Stimulated activated CD4-positive, alpha-beta T cell treated with anti-CD3 and anti-CD28 coated beads, TNF-alpha, amount 100 ng/mL, for 48 hours (primary cell): ENCODE measurements at places on chromosomes 2 and 18.

GRCh38 chr2:146147448-146148012 is 1627.6 kb upstream of the ZEB2 start:
- no peak for DNase-seq

GRCh38 chr2:130316596-130316995 is 26.1 kb upstream of the IMP4 start:
- DNase-seq = no peak

DNA sequence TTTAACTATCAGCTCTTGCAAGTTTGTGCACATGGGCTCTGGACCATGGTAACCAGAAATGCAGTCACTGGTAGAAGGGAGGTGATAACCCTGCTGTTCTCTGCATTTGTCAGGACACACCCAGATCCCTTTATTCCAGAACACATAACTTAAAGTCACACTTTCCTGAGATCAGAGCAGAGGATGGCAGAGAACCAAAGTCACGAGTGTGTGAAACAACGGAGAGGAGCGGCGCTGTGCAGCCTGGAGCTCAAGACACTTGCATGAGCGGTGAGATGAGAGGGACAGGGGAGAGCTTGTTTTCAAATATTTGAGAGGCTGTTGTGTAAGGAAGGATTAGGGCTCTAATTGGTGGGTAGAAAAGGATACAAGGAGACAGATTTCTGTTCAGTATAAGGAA is 43.3 kb upstream of the AAK1 start:
- DNase-seq = no peak

DNA sequence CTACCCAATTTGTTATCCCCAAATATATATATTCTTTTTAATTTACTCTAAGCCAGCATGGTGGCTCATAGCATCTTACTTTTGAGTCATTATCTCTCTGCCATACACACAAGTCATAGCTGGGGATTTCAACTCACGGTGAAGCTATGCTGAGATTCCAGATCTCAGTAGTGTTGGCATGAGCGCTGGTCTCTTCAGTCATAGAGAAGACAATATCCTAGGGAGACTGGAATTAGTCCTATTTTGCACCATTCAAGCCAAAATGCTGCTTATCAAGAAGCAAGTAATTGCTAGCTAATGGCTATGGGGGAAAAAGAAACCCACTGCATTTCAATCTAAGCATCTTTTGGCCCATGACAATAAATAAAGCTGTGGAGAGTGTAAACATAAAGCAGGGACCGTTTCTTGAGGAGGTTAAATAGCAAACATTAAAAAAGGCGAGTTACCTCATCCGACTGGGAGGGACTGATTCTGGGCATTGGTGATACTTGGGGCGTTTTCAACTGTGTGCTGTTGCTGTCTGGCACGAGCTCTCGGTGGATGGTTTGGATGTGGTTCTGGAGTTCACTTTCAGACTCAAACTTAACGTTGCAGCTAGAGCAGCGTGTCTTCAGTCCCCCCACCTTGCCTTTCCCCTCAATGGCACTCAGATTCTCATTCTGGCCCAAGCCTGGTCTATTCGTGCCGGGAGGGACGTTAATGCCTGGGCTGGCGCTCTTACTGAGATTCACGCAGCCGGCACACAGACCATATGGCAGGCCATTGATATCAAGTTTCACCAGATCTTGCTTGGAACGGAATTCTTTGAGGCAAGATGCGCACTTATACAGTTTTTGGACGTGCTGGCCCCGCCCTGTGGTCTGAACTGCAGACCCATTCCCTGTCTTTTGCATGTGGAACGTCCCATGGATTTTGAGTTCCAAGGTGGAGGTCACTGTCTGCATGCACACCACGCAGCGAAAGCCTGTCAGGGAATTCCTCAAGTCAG is 127.8 kb downstream of the ZNF521 start:
- DNase-seq = no peak

- DNase-seq = no peak
Measured at GRCh38 chr2:241776336-241777169, at the start of gene GAL3ST2. GAL3ST2 (plus strand) TSS chr2:241776822; CDS start chr2:241776956, 134 bp downstream.
